ENCODE measurements at places on chromosomes 13 and 19. TPM values are rescaled to one million over a fixed set of nuclear protein-coding genes. Genes with fewer than 3 reads are reported as not detected.

Gene SULT2A1
- not detected for total RNA-seq

Gene P2RY11
- total RNA-seq = 59.0 TPM

DNA sequence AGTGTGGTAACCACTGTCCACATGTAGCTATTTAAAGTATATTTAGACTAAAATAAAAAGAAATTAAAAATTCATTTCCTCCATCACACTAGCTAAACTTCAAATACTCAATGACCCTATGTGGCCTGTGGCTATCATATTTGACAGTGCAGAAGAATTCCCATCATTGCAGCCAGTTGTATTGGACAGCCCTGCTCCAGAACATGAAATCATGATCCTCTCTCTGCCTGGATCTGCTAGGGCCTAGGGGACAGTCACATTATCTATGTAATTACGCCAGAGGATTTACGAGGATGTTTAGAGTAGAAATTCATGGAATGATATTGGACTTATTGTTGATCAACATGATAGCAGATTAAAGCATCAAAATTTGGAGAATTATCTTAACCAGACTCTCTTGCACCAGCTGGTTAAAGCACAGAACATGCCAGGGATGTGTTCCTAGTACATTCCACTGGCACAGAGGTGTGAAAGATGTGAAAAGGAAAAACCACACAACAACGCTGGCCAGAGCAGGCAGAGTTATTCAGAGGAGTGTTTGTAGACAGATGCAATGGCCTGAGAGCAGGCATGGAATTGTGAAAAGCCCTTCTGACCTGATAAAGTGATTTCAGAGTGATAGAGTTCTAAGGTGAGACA lies 108.9 kb upstream of the STARD13 start:
- DNase-seq = no peak

DNA sequence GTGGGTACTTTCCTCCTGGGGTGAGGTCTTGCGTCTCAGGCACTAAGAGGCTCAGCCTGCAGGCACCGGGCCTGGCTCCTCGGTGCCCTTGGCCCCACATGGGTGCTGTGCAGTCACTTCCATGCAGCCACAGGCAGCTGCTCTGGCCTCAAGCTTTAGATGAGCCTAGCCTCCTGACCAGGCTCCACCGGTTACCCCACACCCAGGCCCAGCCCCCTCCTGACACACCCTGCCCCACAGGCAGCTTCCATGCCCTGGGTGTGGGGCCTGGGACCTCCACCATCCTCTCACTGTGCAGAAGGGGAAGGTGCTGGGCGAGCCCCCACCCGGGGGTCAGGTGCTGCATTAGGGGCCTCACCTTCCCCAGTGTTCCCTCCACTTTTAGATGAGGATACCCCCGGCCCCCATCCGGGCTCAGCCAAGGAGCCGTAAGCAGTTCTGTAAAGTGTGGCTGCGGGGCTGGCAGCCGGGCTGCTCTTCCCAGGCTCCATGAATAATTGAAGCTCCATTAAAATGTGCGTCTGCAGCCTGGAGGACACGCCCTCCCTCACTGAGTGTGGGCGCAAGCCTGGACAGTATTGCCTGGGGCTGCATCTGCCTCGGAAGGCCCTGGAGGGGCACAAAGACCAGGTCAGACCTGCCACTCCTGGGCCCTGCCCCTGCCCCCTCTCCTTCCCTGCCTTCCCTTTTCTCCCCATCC lies 72.5 kb upstream of the KCTD15 start:
- DNase-seq = no peak

Gene TNFSF9
- total RNA-seq = 3.1 TPM

GRCh38 chr13:108943842-108944241 lies 314.4 kb downstream of the MYO16 start:
- no peak for DNase-seq

- DNase-seq = peak; percentile 62
Observed at GRCh38 chr19:1223018-1223855, 14.6 kb downstream of the CBARP start.

DNA sequence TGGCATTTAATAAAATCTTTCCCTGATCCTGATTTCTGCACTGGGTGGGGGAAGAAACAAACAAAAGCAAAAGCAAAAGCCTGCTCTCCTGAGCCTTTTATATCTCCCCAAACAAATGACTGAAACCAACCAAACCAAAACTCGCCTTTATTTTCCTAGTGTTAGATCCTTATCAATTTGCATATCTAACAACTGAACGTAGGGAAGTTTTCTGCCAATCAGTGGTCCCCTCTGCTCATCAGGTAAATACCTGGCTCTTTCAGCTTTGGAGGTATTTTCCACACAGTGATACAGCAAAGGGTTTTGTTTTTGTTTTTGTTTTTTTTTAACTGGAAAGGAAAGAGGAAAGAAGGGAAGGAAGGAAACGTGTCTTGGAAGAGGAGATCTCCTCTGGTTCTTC lies 3.3 kb downstream of the AMER2 start:
- no peak for DNase-seq

DNA sequence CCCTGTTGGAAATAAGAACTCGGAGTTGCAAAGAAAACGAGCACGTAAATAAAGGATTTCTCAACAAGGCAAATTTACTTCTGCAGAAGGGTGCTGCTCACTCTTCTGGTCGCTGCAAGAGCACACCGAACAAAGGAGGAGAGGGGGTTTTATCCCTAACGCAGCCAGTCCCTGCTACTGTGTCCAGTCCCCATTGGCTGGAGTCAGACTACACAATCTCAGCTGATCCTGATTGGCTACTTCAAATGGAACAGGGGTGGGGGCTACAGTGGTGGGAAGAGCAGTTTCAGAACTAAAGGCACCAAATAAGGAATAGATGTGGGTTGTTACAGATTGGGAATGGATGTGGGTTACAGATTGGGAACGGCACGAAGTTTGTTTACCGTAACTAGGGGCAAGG lies 63.9 kb upstream of the MCF2L start:
- DNase-seq = no peak

DNA sequence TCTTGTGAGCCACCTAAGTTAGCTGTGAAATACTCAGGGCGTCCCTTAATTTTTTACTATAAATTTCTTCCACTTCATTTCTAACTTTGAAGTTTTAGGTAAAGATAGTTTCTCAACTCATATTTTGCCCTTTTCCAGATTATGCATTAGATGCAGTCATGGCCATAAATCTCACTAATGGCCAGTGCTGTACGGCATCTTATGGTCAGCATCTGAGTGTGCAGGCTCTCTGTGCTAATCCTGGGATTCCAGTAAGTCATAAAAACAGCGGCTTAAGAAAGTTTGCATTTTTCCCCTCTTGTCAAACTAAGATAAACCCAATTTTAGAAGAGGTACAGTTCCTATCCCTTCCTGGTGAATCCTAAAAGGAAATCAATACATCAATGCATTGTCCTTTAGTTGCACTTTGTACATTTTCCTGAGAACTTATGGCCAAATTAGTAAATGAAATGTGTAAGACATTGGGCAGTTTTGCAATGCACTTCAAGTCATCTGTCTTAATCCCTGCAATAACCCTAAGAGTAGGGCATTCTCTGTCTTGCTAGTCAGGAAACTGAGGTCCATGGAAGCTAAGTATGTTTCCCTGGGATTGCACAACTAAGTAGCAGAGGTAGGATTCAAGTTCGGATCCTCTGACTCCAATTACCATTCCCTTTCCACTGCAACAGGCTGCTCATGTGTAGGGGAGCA lies 146.2 kb downstream of the DCT start:
- no peak for DNase-seq

DNA sequence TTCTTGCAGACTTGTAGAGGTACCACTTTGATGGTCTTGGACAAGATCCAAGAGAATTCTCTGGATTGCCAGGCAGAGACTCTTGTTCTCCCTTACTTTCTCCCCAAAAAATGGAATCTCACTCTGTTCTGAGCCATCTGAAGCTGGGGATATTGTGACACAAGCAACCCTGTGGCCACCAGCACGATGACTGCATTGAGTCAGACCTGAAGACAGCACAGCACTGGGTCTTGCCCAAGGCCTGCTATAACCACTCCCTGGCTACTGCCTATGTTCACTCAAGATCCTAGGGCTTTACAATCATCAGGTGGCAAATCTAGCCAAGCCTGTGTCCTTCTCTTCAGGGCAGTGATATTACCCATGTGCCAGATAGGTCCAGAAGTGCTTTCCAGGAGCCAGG lies 202.5 kb upstream of the SERP2 start:
- DNase-seq = no peak

- no peak for DNase-seq
Observed at GRCh38 chr19:4624733-4625362, 14.5 kb upstream of the TNFAIP8L1 start.

- no peak for DNase-seq
Observed at GRCh38 chr13:27541386-27541785, 78.9 kb downstream of the LNX2 start.

- peak; percentile 2 for DNase-seq
Observed at GRCh38 chr13:61880578-61881283, 465.1 kb upstream of the PCDH20 start.

DNA sequence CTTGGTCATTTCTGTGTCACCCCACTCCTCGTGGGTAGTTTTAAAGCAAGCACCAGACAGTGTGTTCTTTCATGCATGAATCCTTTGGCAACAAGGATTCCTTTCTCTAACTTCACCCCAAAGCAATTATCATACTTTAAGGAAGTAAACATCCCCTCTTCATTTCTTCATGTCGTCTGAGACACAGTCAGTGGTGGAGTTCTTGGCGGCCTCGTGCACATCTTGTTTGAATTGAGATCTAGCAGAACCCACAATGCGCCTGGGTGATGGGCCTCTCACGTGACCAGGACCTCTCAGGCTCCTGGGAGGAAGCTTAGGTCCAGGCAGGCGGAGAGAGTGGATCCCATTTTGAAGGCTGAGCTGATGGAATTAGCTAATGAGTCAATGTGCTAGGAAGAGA lies 2.6 kb downstream of the ACSBG2 start:
- DNase-seq = no peak

Gene LEUTX
- not detected for total RNA-seq

Gene ZNF69
- total RNA-seq = 3.1 TPM

Gene CYP2A6
- 0.41 TPM for total RNA-seq

DNA sequence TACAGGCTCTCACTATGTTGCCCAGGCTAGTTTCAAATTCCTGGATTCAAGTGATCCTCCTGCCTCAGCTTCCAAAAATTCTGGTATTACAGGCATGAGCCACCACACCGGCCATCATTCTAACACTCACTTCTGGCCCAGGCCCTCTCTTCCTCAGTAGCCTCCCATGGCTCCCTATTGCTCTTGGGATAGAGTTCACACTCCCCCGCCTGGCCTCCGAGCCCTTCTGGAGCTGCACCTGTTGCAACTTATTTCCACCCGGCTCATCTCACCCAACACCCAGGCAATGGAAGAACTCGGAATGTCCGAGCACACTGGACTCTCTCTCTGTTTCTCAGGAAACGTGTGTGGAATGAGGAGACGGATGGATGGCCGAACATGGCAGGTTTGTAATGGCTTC lies 9.0 kb upstream of the SBK3 start:
- no peak for DNase-seq

Gene SLITRK6
- not detected for total RNA-seq

Gene EXOC3L2
- not detected for total RNA-seq

DNA sequence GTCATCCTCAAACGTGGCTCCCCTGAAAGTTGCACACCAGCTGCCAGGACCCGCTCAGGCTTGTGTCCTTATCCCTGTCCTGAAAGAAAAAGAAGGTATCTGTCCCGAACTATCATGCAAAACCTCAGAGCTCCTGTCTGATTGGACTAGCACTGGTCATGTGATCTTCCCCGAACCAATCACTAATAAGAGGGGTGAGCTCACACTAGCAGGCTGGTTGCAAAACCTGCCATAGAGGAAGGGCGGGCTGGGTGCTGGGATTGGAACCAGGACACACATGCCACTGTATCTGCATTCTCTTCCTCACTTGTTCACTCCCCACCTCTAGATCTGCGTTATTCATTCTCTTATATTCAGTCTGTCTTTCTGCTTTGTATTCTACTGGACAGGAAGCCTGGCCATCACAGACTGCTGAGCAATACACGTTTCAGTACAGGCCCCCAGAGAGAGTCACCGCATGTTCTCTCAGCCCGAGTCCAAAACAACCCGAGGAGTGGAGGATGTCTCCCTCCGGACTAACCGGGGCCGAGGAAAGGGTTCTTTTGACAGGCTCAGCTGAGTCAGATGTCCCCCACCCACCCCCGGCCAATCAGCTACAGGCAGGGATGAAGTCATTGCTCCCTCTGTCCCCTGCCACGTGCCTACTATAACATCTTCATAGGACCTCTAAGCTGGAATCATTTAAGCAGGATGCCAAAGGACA lies 97.7 kb downstream of the SIPA1L3 start:
- peak; percentile 17 for DNase-seq

DNA sequence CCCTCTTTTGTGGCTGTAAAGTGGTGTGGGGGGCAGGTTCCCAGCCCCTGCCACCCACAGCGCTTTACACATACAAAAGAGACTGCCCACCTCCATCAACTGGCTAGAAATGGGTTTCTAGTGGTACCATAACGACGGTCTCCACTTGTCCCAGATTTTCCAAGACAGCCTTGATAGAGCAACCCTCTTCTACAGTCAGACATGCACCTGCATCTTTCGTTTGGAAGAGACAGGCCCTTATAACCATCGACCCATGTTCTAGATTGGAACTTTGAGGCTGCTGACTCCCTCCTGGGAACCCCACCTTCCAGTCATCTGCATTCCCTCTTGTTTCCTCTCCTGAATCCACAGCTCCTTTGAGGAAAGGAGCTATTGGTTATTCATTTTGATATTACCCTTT lies 63.1 kb downstream of the GSX1 start:
- no peak for DNase-seq
